ENCODE measurements at places on chromosomes 7 and 10.

DNA sequence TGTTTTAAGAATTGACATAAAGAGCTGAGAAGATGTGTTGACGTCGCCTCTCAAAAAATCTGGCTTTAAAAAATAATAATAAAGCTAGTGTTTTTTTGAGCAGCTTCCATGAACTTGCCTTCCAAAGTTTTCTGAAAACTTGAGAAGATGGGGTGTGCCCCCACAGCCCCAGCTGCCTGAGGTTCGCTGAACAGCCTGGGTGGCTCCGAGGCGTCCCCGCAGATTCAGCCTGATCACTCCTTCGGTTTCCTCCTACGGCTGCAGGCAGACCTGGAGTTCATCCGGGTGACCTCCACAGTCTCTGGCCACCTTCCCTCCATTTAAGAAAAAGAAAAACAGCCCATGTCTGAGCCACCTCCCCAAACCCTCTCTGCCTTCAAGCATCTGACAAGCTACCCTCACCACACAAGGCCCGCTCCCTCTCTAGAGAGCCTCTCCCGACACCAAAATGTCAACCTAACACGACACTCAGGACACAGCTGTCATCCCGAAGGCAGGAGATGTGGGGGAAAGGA, 177.8 kb downstream of the PTPRN2 start:
- no peak for DNase-seq

DNA sequence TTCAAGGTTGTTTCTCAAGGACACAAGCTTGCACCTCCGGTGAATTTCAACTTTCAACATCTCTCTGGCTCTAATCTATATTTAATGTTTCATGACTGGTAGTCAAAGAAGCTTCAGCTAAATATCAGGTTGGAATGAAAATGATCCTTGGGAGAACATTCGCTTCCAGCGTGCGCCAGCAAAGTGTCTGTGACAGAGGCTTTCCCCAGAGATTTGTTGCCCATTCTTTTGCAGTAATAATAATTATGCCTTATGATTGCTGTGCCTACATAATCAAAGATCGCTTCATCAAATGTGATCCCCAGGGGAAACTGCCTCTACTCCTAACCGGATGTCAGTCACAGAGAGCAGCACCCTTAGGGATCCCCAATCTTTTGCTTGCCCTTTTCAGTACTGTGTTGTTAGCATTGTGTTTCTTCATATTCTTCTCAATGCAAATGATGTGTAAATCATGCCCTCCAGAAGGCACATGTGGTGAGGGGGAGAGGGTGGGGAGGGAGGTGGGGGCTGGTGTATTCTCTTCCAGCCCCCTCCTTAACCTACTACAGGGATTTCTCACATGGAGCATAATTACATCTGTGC, 30.5 kb downstream of the FZD1 start:
- no peak for DNase-seq

DNA sequence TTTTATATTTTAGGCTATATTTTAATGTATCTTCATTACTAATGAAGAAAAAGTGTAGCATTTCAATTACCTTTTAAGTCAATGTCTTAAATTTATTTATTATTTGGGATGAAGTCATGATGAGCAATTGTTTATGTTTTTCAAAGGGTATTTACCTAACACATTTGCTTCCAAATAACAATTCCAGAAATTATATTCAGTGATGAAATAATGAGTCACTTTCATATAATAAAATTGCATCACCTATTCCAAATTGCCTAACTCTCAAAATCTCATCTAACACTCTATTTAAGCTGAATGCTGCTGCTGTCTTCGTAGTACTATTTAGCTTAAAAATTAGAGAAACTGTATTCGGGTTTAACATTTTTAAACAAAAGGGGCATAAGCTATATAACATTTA, 97.7 kb downstream of the PRKG1 start:
- DNase-seq: no peak

- DNase-seq: no peak
Measured at GRCh38 chr7:39299695-39300094, 266.5 kb upstream of the YAE1 start.

DNA sequence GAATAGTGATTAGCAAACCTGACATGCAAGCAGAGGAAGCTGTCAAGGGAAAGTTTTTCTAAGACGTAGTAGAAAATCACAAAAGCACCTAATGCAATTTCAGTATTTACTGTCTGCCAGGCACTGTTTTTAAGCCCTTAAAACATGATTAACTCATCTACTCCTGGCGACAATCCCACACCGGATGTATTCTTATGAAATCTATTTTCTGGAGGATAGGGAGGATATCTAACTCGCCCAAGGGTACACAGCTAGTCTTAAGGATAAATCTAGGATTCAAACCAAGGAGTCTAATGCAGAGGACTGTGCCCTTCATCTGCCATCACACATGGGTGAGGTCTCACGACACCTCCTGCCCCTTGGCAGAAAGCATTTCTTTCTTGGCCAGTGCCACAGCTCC, 47.8 kb upstream of the FIGNL1 start:
- no peak for DNase-seq

DNA sequence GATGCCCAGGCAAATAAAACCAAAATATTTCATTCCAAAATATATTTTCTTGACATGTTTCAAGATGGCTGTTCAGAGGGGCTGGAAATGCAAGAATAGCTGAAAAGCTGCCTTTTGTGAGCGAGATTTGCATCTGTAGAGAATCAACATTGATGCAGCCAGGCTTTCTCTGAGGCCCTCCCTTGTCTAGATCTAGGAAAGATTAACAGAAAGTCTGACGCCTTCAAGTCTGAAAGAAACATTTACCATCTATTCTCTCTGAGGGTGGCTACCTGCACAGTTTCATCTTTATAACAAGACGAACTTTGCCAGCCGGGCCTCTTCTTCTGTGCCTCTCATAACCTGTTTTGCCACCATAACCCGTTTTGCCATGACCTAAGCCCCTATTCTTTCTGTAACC, 170.2 kb downstream of the AKR1D1 start:
- no peak for DNase-seq

DNA sequence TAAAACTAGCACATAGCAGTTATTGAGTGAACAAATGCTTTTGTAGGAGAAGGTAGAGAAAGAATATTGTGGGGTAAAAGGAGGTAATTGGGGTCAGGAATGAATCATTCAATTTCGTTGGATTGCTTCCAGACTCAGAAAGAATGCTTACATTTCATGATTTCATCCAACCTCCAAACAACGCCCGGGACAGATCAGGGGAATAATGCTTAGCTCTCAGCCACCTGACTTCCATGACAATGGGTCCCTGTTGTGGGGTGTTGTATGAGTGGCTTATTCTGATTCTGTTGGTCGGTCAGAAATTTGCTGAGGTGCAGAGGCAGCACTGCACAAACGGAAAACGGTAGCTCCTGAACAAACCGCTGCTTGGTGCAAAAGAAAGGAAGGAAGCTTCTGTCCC, 24.0 kb upstream of the INPP5F start:
- DNase-seq: no peak
